ENCODE measurements at places on chromosomes 2 and 18.

DNA sequence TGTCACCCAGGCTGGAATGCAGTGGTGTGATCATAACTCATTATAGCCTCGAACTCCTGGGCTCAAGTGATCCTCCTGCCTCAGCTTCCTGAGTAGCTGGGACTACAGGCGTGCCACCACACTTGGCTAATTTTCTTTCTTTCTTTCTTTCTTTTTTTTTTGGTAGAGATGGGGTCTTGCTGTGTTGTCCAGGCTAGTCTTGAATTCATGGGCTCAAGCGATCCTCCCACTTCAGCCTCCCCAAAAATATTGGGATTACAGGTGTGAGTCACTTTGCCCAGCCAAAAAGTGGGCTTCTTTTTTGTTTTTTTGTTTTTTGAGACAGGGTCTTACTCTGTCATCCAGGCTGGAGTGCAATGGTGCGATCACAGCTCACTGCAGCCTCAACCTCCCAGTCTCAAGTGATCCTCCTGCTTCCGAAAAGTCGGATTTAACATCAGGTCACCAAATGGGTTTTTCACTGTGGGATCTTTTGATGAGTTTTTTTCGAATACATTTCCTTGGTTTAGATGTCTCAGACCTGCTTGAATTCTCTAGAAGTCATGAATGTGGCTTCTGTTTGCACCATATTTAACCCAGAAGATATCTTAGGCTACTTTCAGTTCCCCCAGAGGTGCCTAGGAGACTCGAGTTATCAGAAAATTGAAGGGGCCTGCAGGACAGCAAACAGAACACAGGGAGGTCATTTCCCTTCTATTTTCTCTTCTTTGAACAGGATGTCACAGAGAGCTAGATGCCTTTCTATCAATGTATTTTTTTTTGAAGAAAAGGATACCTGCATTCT, 8.9 kb downstream of the RAB31 start:
- no peak for DNase-seq

GRCh38 chr2:199136242-199136641, 321.5 kb downstream of the SATB2 start:
- no peak for DNase-seq

DNA sequence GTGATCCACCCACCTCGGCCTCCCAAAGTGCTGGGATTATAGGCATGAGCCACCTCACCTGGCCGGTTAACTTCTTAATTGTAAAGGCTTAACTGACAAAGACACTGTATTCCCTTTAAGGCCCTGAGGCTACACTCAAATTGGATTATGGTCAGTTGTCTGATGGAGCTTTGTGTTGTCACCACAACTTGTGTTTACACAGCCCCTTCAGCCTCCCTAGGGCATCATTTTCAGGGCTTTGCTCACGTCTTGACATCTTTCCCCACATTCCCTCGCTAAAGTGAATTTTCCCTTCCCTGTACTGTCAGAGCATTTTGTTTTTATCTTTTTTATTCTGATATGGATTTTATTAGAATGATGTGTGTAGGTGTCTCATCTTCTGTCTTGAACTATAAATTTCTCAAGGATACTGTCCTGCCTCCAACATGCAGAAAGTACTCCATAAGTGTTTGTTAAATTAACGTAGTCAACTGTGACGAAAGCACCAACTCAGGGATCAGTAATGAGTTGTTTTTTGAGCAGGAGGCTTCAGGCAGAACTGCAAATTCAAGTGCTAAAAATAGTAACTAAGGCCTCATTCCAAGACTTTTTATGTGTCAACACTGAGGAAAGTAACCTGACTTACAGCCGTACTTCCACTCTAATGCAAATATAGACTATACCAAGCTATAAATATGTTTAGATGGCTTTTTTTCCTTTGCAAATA, 77.1 kb upstream of the NARS1 start:
- no peak for DNase-seq

GRCh38 chr18:59910967-59911366, 11.2 kb downstream of the PMAIP1 start:
- no peak for DNase-seq

GRCh38 chr2:150207979-150208378, 279.5 kb downstream of the RND3 start:
- DNase-seq, result no peak

GRCh38 chr18:57954935-57955334, 89.1 kb upstream of the NEDD4L start:
- no peak for DNase-seq

GRCh38 chr2:43576981-43577892, 18.6 kb downstream of the THADA start:
- DNase-seq, result no peak

- no peak for DNase-seq
Observed at GRCh38 chr2:231936491-231936890, 10.3 kb upstream of the NPPC start.

GRCh38 chr2:170475878-170476277, 239.3 kb upstream of the SP5 start:
- DNase-seq, result no peak

- DNase-seq, result no peak
Observed at GRCh38 chr2:158478237-158478636, 21.5 kb downstream of the PKP4 start.

- no peak for DNase-seq
Observed at GRCh38 chr2:128392207-128392606, 73.5 kb upstream of the HS6ST1 start.

- DNase-seq, result no peak
Observed at GRCh38 chr18:79911344-79912270, 39.8 kb downstream of the SLC66A2 start.

DNA sequence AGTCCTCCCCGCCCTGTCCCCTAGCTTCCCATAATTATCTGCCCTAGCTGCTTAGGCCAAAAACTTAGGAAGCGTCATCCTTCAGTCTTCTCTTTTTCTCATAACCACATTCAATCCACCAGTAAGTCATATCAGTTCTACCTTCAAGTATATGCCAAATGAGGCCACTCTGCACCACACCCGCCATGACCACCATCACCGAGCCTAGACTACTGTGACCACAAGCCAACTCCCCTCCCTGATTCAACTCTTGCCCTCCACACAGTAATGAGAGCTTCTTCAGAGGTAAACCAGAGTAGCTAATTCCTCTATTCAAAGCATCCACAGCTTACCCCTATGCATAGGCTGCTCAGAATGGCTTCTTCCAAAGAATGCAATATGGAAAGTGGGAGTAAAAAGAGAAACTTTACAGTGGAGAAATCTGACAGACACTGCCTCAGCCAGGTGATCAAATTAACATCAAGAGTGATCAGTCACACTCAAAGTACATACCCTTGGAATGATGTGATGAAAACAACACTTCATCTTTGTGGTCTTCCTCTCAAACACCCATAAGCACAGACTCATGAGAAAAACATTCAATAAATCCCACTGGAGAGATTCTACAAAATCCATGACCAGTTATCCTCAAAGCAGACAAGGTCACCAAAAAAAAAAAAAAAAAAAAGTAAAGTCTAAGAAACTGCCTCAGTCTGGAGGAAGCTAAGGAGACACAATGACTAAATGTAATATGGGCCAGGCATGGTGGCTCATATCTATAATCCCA, 17.7 kb downstream of the MBOAT2 start:
- no peak for DNase-seq

- no peak for DNase-seq
Observed at GRCh38 chr2:237128026-237128703, 42.5 kb downstream of the COPS8 start.

DNA sequence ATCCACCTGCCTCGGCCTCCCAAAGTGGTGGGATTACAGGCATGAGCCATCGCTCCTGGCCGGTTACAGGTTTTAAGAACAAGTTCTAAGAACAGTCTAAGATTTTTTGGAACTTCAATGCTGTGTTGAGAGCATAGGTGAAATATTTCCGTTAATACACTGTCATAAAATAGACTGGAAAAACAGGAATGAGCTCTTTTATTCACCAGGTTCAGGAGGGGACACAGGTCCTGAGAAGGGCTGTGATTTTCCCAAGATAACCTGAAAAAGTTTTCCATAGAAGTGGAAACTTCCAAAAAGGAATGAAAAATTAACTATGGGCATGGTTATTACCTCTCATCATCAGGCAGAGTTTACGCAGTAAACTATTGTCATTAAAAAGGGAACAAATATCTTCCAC, 97.6 kb upstream of the TMEM178A start:
- DNase-seq, result no peak

DNA sequence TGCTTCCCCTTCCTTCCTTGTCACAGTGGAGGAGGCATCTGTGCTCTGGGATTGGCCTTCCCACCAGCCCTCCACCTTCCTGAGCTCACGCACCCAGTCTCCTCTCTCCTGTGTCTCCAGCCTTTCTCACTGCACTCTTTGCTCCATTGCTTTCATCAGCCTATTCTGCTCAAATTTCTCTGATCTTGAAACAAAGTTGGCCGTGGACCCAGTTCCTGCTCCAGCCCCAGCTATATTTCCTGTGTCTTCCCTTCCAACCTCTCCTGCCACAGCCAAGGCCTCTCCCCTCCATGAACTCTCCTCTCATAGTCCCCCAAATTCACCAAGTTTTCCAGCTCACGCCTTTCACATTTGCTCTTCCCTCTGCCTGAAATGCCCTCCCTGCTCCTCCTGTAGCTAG, 226.6 kb upstream of the AGAP1 start:
- DNase-seq, result no peak

- DNase-seq, result no peak
Observed at GRCh38 chr2:174771631-174772471, 7.6 kb upstream of the CHRNA1 start.

- DNase-seq, result no peak
Observed at GRCh38 chr2:50448556-50448955, 583.4 kb downstream of the NRXN1 start.
